ENCODE measurements at places on chromosomes 5 and 9. TPM values are rescaled to one million over a fixed set of nuclear protein-coding genes. Genes with fewer than 3 reads are reported as not detected.
A peak's percentile ranks its signal among the peaks of the same experiment; 100 is the strongest.

GRCh38 chr5:16558984-16559629 is 57.7 kb downstream of the RETREG1 start:
- no peak for DNase-seq
- no peaks in the 10 kb centered on the region for H3K27me3 ChIP-seq
- no peak overlapping the region for H3K4me3 ChIP-seq
- H3K27ac ChIP-seq = no peak overlapping the region

- H3K36me3 ChIP-seq = no peaks in the 10 kb centered on the region
- H3K27ac ChIP-seq = no peak overlapping the region
- no peaks in the 10 kb centered on the region for H3K27me3 ChIP-seq
- H3K4me3 ChIP-seq = no peak overlapping the region
Measured at GRCh38 chr5:157177953-157178352, 2.7 kb upstream of the ITK start.

- H3K4me3 ChIP-seq = peak overlapping the region; percentile 1
- no peaks in the 10 kb centered on the region for H3K27me3 ChIP-seq
- no peaks in the 10 kb centered on the region for H3K36me3 ChIP-seq
- peak overlapping the region; percentile 89 for H3K27ac ChIP-seq
- H3K4me1 ChIP-seq = peaks cover 12% of the 10 kb centered on the region
Measured at GRCh38 chr9:91162784-91163443, 198.8 kb downstream of the AUH start.

- H3K36me3 ChIP-seq = peaks cover 39% of the 10 kb centered on the region
- H3K27ac ChIP-seq = no peak overlapping the region
- no peak for DNase-seq
- H3K27me3 ChIP-seq = no peaks in the 10 kb centered on the region
- no peak overlapping the region for H3K4me3 ChIP-seq
Measured at GRCh38 chr9:2126331-2126803, 111.2 kb downstream of the SMARCA2 start.

DNA sequence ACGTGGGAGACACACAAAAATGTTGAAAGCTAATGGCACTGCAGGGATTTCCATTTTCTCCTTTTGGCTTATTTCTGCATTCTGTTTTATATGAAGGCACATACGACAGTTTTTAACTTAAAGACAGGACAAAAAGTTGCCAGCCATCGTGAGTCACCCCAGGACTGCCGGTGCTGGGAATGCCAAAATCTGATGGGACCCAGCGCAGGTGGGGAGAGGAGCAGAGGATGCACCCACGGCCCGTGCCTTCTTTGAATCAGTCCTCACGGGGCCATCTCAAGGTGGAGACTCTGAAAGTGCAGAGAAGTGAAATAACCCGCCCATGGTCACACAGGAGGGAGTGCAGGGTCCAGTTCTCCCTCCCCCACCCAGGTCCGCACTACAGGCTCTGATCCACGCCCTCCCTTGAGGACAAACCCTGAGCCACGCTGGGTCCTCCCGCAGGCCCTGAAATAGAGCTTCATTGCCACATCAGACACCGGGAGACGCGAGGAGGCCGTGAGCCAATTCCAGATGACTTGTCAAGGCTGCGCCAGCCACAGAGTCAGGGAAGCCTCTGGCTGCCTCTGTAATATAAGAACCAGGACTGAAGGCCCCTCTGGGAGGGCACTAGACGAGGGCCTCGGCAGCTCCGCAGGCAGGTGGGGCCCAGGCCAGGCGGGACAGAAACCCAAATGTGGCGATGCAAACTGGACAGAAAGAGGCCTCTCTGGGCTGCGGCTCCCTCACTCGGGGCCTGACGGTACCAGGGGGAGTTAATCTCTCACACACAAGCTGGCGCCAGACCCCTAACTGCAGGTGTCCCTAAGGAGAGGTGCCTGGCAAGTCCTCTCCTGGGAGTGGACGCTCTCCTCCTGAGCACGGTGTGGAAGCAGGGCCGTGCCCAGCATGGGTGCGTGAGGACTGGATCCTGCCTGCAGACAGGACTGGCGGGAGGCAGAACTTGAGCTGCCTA is 22.9 kb downstream of the ADAMTS2 start:
- peak; percentile 19 for DNase-seq
- no peaks in the 10 kb centered on the region for H3K36me3 ChIP-seq
- no peaks in the 10 kb centered on the region for H3K4me1 ChIP-seq
- no peak overlapping the region for H3K4me3 ChIP-seq
- H3K27me3 ChIP-seq = no peaks in the 10 kb centered on the region
- H3K27ac ChIP-seq = no peak overlapping the region

DNA sequence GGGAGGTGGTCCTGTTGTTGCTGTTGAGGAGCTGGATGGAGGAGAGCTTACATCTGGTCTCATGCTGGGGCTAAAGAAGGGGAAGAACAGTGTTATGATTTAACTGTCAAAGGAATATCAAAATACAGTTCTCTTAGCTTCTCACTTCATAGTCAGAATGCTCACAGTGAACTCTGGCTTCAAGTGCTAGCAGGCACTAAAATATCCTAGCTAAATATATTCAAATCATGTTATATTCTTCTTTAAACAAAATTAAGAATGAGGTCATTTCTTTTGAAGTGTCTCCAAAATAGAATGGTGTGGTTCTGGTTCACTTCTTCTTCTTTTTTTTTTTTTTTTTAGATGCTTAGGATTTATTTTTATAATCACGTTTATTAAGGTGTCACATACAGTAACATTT is 89.4 kb downstream of the NR3C1 start:
- no peaks in the 10 kb centered on the region for H3K4me1 ChIP-seq
- H3K27ac ChIP-seq = no peak overlapping the region
- no peak for DNase-seq
- no peak overlapping the region for H3K4me3 ChIP-seq
- H3K36me3 ChIP-seq = no peaks in the 10 kb centered on the region

DNA sequence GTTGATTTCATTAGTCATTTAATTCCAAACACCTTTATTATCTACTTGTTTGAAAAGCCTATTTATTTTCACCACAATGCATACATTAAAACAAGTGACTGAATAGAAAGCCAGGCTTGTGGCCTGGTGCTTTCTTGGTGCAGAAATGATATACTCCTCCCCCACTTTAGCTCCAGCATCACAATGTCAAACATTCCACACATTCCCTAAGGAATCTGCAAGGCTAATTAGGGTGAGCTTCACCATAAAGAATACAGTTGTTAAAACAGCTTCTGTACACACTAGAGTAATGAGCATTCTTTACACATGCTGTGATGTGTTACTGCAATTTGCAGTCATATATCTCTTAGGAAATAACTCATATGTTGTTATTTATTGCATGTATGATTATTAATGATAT is 705.7 kb downstream of the CETN3 start:
- H3K4me3 ChIP-seq = no peak overlapping the region
- H3K36me3 ChIP-seq = no peaks in the 10 kb centered on the region
- H3K27ac ChIP-seq = no peak overlapping the region
- no peaks in the 10 kb centered on the region for H3K4me1 ChIP-seq
- H3K27me3 ChIP-seq = no peaks in the 10 kb centered on the region

DNA sequence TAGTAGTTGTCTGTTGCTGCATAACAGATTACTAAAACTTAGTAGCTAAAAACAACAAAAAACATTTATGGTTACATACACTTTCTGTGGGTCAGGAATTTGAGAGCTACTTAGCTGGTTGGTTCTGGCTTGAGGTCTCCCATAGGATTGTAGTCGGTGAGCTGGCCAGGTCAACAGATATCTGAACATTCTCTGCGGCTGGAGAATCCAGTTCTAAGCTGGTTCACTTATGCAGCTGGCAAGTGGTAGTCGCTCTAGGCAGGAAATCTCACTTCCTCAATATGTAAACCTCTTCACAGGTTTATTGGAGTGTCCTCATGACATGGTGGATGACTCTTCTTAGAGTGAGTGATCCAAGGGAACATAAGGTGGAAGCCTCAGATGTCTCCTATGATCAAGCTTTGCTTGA is 65.7 kb upstream of the TNFAIP8 start:
- peak overlapping the region; percentile 0 for H3K27ac ChIP-seq
- DNase-seq = no peak
- H3K4me3 ChIP-seq = no peak overlapping the region
- H3K36me3 ChIP-seq = no peaks in the 10 kb centered on the region
- no peaks in the 10 kb centered on the region for H3K27me3 ChIP-seq

GRCh38 chr5:151239237-151239861 is 13.6 kb upstream of the GM2A start:
- H3K4me1 ChIP-seq = peaks cover 7% of the 10 kb centered on the region
- H3K36me3 ChIP-seq = no peaks in the 10 kb centered on the region
- H3K4me3 ChIP-seq = no peak overlapping the region
- peak; percentile 92 for DNase-seq
- H3K27ac ChIP-seq = no peak overlapping the region
- H3K27me3 ChIP-seq = no peaks in the 10 kb centered on the region

DNA sequence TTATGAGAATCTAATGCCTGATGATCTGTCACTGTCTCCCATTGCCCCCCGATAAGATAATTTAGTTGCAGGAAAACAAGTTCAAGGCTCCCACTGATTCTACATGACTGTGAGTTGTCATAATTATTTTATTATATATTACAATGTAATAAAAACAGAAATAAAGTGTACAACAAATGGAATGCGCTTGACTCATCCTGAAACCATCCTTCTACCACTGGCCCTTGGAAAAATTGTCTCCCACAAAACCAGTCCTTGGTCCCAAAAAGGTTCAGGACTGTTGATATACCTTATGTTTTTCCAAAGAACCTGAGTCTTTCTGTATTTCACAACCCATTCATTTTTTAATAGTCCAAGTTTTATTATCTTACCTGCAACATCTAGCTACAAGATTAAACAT is 403.5 kb downstream of the TAF11L14 start:
- H3K27me3 ChIP-seq = no peaks in the 10 kb centered on the region
- no peak for DNase-seq
- no peaks in the 10 kb centered on the region for H3K36me3 ChIP-seq
- no peaks in the 10 kb centered on the region for H3K4me1 ChIP-seq

DNA sequence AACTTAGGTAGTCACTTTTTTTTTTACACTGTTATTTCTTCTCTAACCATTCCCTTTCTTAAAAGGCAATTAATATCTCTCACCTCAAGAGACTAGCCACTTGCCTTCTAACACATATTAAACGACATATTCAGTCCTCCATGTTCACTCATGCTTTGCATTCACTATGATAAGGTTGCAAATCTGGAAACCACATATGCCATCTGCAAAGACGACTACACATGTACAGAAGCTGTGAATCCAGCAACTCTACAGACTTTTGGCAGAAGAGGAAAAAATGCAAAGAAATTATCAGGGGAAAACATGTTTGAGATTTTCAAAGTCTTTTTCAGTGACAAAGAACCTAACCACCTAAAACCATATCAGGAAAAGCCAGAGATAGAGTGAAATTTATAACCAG is 112.1 kb downstream of the EPB41L4A start:
- no peak overlapping the region for H3K4me3 ChIP-seq
- H3K36me3 ChIP-seq = no peaks in the 10 kb centered on the region
- no peak overlapping the region for H3K27ac ChIP-seq

DNA sequence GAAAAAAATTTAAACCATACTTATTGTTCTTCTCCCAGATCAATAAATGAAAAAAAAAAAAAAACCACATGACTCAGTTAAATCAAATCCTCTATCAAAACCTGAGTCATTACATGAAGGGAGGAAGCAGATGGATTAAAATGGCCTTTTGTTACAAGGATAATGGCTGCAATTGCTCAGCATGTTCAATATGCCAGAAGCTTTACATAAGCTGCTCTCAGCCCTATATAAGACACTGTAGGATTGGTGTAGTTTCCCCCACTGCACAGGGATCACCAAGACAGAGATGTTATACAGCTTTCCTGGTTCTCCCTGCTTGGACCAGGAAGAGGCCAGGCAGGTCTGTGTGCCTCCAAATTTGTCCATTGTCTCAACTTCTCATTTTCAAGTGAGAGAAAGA is 101.6 kb upstream of the MAP1B start:
- H3K27me3 ChIP-seq = no peaks in the 10 kb centered on the region
- DNase-seq = no peak
- no peaks in the 10 kb centered on the region for H3K36me3 ChIP-seq
- H3K4me3 ChIP-seq = no peak overlapping the region

GRCh38 chr5:139633295-139634027 is 14.7 kb upstream of the CXXC5 start:
- H3K4me3 ChIP-seq = no peak overlapping the region
- H3K27me3 ChIP-seq = no peaks in the 10 kb centered on the region
- DNase-seq = peak; percentile 81
- H3K4me1 ChIP-seq = peaks cover 21% of the 10 kb centered on the region

DNA sequence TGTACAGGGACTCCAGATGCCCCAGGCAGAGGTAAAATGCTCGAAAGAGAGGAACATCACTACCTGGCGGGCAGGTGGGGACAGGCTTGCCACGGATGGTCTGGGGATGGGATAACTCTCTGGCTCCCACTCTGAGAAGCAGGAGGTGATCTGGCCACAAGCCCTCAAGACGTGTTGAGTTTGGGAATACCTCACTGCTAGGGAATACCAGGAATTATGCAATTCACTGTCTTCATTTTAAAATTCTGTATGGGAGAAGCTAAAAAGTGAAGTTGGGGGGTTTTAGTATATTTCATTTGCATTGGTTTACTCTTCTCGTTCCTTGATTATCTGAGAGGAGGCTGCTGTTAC is 510.4 kb downstream of the CCDC171 start:
- no peak overlapping the region for H3K27ac ChIP-seq
- DNase-seq = no peak
- H3K27me3 ChIP-seq = no peaks in the 10 kb centered on the region

DNA sequence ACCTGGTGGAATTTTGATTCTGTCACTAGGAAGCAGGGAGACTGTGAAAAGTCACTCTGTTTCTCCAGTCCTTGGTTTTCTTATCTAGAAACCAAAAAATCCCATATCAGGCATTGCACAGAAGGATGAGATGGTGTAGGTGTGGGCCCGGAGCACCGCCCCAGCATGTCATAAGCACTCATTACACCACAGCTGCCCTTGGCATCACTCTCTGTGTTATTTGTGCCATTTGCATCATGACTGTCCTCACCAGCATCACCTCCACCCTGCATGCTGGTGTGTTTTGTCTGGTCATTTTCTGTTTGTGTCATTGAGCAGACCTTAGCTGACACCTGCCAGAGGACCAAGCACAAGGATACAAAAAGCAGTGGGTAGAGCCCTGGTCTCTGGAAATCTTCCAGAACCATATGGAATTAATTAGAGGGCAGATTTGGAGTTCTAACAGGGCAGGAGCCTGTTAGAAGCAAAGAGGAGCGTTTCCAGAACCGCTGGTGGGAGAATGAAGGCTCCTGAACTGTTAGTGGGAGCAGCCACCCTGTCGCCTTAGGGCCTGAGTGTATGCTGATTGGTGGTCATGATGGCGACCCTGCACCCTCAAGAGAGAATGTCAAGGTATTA is 99.3 kb downstream of the AMBP start:
- H3K36me3 ChIP-seq = no peaks in the 10 kb centered on the region
- no peak for DNase-seq

GRCh38 chr9:5949103-5949699 is 58.5 kb downstream of the MLANA start:
- no peaks in the 10 kb centered on the region for H3K36me3 ChIP-seq
- no peaks in the 10 kb centered on the region for H3K27me3 ChIP-seq
- H3K4me1 ChIP-seq = no peaks in the 10 kb centered on the region
- H3K27ac ChIP-seq = no peak overlapping the region

GRCh38 chr9:15744196-15744595 is 191.4 kb downstream of the CCDC171 start:
- H3K27me3 ChIP-seq = no peaks in the 10 kb centered on the region
- no peak overlapping the region for H3K27ac ChIP-seq
- no peaks in the 10 kb centered on the region for H3K36me3 ChIP-seq
- DNase-seq = no peak
- no peaks in the 10 kb centered on the region for H3K4me1 ChIP-seq

The CSNK1G3 gene
- 30.4 TPM for total RNA-seq

The IFNA13 gene
- not detected for total RNA-seq

The ZNF608 gene
- 19.8 TPM for total RNA-seq

The IRX2 gene
- not detected for total RNA-seq

The EXOSC3 gene
- total RNA-seq = 63.5 TPM

The APBA1 gene
- total RNA-seq = 14.9 TPM

The DCANP1 gene
- total RNA-seq = not detected

The PCDHGA3 gene
- total RNA-seq = not detected

The TYRP1 gene
- not detected for total RNA-seq

The DELE1 gene
- 76.0 TPM for total RNA-seq

The CFAP90 gene
- total RNA-seq = not detected

The FBXL7 gene
- 7.2 TPM for total RNA-seq

All from Peyer's patch (tissue), 4 donors.